ENCODE measurements at places on chromosomes 1 and 21.

DNA sequence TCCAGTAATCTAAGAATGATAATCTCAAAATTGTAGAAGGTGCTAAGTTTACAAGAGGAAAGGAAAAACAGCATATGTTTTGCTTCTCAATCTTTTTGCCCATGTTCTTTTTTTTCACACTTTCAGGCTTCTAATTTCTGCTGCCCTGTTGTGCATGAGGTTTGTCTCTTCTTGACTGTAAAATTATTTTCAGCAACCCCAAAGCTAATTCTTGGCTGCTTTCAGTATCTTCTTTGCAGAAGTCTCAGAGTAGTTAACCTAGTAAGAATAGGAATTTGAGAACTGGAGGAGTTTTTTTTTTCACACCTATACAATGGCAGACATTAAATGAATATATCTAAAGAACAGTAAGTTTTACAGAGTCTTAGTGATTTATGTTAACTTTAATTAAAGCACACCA, 26.4 kb downstream of the DENND2D start:
- no peak for DNase-seq

DNA sequence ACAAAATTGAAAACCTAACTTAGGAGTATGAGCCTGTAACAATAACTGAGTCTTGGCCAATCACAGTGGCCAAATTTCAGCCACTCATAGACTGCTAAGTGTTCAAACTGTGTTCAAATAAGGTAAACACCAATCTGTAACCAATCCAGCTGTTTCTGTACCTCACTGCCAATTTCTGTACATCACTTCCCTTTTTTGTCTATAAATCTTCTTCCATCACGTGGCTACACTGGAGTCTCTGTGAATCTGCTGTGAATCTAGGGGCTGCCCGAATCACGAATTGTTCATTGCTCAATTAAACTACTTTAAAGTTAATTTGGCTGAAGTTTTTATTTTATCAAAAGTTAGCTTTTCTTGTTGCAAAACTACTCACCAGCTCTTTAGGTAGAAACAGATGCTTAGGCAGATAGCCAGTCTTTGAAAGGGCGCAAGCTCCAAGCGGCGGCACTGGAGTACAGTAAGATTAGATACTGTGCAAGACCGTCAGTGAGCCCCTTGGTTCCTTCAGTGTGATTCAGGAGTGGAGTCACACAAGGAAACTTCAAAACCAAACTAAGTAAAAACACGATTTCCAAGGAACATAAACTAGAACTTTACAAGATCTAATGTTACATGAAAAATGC, 43.2 kb upstream of the ADGRL2 start:
- no peak for DNase-seq

DNA sequence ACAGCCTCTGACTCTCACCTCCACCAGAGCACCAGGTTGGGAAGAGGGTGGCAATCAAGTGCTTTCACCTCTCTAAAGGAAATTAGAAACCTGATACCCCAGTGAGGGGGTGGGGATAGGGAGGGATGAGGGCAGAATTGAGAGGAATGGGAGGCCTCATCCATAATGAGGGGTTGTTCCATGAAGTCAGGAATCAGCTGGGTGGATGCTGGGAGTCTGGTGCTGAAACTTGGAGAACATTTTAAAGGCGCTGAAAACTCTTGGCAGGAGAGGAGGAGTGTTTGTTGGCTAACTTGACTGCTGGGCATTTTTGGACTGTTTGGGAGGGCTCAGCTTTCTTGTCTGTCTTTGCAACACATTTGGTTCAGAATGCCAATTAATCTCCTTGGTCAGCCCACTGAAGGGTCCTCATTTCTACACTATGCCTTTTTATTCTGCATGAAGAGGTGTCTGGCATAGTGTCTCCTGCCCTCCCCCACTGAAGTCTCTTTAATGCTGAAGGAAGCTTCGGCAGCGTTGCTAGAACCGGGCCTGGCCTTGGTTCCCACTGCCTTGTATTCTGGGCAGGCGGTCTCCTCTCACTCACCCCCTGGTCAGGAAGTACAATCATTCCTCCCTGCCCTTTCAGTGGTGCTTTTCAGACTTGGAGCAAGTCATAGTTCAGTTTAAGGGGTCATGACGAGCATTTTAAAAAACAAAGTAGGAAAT, 2.2 kb downstream of the PHGDH start:
- DNase-seq: no peak

DNA sequence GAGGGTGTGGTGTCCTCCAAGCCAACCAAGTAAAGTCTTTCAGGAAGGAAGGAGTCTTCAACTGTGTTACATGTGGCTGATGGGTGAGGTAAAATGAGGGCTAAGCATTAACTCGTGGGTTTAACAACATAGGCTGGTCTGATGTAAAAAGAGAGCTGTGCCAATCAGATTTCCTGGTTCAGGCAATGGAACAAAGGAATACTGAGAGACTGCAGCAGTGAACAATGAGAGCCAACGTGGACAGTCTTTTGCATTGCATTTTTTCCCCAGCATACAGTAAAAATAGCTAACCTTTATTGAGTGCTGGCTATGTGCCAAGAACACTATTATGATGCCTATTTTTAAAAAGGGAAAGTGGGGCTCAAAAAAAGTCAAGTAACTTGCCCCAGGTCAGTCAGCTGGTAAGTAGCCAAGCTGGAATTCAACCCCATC, 31.1 kb downstream of the DLGAP3 start:
- DNase-seq: no peak

- no peak for DNase-seq
These were observed 71.5 kb upstream of the CXADR start for GRCh38 chr21:17441370-17441769.

DNA sequence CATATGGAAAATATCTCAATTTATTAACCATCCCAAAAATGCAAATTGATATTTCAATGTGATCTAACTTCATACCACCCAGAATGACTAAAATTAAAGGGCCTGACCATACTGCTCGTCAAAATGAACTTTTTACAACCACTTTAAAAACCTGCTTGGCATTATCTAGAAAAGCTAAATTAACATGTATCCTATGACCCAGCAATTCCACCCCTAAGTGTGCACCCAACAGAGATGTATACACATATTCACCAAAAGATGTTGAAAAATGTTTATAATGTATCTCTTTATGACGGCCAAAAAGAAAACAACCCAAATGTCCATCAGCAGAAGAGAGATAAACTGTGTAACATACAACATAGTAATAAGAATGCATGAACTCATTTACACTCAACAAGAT, 1.6 kb upstream of the BCAR3 start:
- no peak for DNase-seq

DNA sequence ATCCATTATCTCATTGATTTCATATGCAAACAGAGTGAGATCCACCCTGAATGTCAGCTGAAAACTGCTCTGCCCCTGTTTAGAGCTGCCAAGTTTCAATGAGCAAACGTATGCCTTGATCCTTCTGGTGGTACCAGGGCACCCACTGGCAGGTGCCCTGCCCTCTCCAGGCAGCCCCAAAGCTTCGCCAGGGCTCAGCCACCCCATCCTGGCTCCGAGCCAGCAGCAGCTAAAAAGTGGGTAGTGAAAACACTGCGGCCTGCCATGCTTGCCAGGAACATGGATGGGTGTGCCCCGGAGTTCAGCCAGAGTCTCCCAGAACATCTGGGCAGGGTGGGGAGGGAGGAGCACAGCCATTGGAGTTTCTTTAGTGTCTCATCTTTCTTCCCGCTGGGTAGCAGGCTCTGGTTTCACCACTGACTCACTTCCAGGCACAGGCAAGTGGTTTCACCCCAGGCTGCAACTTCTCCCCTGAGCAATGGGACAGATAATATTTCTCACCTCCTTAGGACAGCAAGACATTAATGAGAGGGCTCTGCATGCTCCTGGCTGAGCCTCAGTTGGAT, 8.1 kb upstream of the LMX1A start:
- DNase-seq: no peak

GRCh38 chr1:210132582-210132981, 100.0 kb upstream of the SERTAD4 start:
- DNase-seq: peak; percentile 7

DNA sequence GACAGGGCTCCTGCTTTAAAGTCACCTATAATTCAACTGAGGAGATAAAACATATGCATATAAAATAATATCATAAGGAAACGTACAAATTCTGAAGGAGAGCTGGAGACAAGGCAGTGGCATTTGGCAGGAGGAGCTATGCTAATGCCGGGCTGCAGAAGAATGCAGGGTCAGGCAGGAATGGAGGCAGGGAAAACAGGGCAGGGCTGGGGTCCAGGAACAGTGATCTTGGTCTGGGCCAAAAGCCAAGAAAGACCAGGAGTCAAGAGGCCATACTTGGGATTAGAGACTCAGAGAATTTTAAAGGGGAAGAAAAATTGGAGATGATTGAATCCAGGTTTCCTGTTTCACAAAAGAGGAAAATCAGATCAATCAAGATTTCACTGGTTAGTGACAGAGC, 20.0 kb upstream of the BRDT start:
- no peak for DNase-seq

DNA sequence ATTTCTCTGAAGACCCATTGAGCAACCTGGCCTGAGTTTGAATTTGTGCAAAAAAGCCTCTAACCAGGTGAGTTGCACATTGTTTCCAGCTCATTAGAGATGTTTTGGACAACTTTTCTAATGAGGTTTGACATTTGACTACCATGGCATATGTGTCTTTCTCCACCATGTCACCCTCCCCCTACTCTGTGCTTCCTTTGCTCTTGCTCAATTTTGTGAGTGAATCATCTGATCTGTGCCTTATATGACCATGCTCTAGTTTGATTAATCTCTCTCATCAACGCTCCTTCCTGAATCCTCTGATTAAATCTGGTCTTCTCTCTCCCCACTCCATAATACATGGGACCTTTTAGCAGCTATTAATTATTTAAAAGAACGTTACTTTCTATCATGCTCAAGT, 144.8 kb upstream of the SAMSN1 start:
- DNase-seq: no peak

- DNase-seq: no peak
These were observed 11.4 kb downstream of the MAGI3 start for GRCh38 chr1:113401728-113402127.

DNA sequence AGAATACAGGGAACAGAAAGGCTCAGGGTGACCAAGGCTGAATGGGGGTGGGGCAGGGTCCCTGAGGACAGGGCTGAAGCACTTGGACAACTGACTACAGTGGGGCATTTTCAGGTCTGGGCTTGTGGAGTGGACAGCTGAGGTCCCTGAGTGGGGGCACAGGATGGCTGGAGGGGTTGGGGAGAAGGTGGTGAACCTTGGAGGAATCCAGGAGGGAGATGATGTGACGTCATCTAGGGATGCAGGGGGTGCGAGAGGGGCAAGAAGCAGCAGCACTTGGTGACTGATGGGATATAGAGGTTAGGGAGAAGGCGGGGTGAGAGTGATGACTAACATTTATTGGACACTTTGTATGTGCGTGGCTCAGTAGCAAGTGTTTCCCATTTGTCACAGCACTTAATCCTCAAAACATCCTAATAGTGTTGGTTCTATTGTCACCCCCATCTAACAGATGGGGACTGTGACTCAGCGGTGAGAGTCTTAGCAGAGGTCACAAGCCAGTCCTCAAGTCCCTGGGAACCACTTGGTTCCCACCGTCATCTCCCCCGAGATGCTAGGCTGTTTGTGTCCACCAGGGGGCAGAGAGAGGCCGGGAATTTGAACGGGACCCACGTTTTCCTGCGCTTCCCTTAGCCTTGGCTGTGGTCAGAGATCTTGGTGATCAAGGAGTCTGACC, 27.9 kb upstream of the BMP8B start:
- peak; percentile 38 for DNase-seq

DNA sequence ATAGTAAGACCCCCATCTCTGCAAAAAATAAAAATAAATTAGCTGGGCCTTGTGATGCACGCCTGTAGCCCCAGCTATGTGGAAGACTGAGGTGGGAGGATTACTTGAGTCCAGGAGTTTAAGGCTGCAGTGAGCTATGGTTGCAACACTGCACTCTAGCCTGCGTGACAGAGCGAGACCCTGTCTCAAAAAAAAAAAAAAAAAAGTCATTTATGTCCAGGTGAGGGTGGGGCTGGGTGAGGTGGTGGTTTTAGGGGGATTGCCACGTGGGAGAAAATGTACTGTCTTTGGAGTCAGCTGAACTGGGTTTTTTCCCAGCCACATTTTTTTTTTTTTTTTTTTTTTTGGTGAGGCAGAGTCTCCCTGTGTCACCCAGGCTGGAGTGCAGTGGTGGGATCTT, 6.7 kb downstream of the PIK3CD start:
- DNase-seq: no peak

DNA sequence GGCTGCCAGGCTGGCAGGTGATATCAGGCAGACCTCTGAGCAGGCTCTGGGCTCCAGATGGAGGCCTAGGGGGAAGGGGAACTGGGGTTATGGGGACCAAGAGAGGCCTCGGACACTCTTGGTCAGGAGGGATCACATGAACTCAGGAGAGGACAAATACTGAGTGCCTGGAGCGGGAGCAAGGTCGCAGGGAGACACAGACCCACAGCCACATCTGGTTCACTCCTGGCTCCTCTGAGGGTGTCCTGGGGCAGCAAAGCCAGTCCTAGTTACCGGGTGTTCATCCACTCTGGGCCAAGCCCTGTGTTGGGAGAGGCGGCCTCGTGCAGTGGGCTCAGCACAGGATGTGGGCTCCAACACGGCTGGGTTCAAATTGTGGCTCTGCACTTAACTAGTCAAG, 239.0 kb downstream of the PTPRU start:
- no peak for DNase-seq

DNA sequence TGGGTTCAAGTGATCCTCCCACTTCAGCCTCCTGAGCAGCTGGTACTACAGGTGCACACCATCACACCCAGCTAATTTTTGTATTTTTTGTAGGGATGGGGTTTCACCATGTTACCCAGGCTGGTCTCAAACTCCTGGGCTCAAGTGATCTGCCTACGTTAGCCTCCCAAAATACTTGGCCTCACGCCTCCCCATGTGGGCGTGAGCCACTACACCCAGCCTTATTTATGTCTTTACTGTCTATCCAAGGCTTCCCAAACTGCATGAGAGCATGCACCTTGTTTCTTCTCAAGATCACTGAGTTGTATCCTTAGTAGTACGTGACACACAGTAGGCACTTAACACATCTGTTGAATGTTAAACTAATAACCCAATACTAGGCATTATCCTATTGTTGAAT, 14.2 kb downstream of the WASF2 start:
- DNase-seq: no peak

DNA sequence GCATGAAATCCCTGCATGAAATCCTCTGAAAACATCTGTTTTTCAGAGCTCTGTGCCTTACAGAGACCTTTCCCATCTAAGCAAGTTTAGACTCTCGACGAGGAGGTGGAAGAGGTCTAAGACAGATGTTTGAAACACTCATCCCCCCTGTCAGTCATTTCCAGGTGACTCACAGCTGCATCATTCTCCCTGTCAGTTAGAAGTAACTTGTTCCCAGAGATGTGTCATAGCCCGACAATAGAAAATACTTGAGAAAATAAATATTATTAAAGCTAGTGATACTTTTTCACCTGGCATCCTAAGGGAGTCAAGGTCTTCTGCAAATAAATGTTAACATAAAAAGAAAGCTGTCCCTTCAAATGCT, 41.6 kb upstream of the SEC16B start:
- DNase-seq: peak; percentile 79

- DNase-seq: no peak
These were observed 23.5 kb upstream of the DDOST start for GRCh38 chr1:20684651-20685050.

- no peak for DNase-seq
These were observed 21.0 kb downstream of the CNIH4 start for GRCh38 chr1:224377676-224378006.

GRCh38 chr21:37230632-37231248, 36.4 kb downstream of the VPS26C start:
- no peak for DNase-seq

GRCh38 chr1:207825719-207826556, 74.1 kb downstream of the CD46 start:
- no peak for DNase-seq

- no peak for DNase-seq
These were observed 4.1 kb downstream of the KRTAP13-4 start for GRCh38 chr21:30434033-30434631.

- peak; percentile 67 for DNase-seq
These were observed 64.8 kb downstream of the ALPL start for GRCh38 chr1:21573971-21574465.

All from kidney epithelial cell (primary cell).